ENCODE measurements at places on chromosomes 3 and 15. TPM values are rescaled to one million over a fixed set of nuclear protein-coding genes. Genes with fewer than 3 reads are reported as not detected.

The CCR3 gene
- 0.19 TPM for total RNA-seq

The CFAP20DC gene
- 1.2 TPM for total RNA-seq

The CACNA2D2 gene
- total RNA-seq = 0.60 TPM

The DUOXA2 gene
- total RNA-seq = not detected

The NR1I2 gene
- 0.17 TPM for total RNA-seq

The LTK gene
- total RNA-seq = 0.17 TPM

The CHRNA7 gene
- not detected for total RNA-seq

The TTLL3 gene
- 54.6 TPM for total RNA-seq

The CAMKV gene
- total RNA-seq = not detected

The TJP1 gene
- total RNA-seq = 0.02 TPM

The CX3CR1 gene
- 0.89 TPM for total RNA-seq

The PLIN1 gene
- not detected for total RNA-seq
